ENCODE measurements at places on chromosomes 1 and 21.

DNA sequence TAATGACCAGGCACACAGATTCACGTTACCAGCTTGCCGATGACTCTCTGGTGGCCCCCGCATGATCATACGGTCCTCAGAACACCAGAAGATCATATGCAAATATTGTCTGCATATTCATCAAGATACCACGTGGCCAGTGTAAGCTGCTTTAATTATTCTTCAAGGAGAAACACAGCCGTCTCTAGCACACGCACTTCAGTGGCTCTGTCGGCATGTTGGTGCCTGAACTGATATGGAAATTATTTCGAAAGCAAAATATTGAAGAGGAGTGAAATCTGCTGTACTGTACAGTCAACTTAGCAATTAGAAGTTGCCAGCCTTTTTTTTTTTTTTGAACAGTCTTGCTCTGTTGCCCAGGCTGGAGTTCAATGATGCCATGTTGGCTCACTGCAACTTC lies 5.9 kb upstream of the KIF26B start:
- peaks cover 7% of the 10 kb centered on the region for H3K27me3 ChIP-seq
- H3K36me3 ChIP-seq = no peaks in the 10 kb centered on the region
- no peak overlapping the region for H3K27ac ChIP-seq
- no peak for DNase-seq
- peaks cover 4% of the 10 kb centered on the region for H3K4me1 ChIP-seq
- no peak overlapping the region for H3K4me3 ChIP-seq

- no peak overlapping the region for H3K4me3 ChIP-seq
- DNase-seq = no peak
- no peaks in the 10 kb centered on the region for H3K36me3 ChIP-seq
- H3K4me1 ChIP-seq = no peaks in the 10 kb centered on the region
Observed at GRCh38 chr1:159334797-159335196, 32.7 kb downstream of the FCER1A start.

DNA sequence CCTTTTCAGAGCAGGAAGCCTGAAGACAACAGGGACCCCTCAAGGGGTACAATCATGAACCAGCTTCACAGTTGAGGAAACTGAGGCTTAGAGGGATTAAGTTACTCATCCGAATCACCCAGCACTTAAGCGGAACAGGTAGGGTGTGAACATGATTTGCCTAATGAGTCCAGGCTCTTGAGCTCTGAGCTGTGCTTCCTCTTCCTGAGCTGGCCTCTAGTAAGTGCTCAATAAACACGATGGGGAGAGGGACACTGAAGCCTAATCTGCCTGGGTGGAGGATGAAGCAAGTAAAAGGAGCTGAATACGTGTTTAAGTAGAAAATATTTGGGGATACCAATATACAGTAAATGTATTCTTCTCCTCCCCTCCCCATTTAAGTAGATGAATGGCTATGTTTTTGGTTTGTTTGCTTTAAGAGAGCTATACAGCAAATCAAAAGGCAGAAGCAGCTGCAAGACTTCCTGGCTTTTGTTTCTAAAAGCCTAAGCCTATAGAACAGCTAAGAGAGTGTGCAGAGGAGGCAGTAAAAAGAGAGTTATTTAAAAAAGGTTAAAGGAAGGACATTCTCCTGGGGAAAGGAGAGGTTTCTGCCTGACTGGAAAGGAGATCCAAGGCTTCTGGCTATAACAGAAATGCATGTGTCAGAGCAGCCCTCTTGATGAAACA lies 20.5 kb downstream of the STPG1 start:
- no peak overlapping the region for H3K27ac ChIP-seq
- H3K36me3 ChIP-seq = no peaks in the 10 kb centered on the region
- H3K27me3 ChIP-seq = no peaks in the 10 kb centered on the region
- no peak overlapping the region for H3K4me3 ChIP-seq

DNA sequence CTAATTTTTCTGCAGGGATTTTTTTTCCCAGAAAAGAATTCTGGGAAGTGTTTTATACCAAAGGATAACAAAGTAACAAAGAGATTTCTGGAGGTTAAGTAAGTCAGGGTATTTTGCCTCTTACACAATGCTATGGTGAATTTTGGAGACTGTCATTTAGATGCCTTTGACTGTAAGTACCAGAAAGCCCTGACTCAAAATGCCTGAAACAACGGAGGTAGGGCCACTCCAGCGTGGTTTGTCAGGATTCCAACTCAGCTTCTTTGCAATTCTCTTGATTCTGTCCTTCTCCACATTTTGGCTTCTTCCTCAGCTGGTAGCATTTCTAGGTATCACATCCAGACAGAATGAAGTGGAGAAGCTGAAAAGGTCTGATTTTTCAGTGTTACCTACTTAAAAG lies 106.5 kb downstream of the UCHL5 start:
- no peaks in the 10 kb centered on the region for H3K36me3 ChIP-seq
- H3K4me1 ChIP-seq = no peaks in the 10 kb centered on the region
- no peak for DNase-seq
- no peak overlapping the region for H3K4me3 ChIP-seq
- no peak overlapping the region for H3K27ac ChIP-seq

DNA sequence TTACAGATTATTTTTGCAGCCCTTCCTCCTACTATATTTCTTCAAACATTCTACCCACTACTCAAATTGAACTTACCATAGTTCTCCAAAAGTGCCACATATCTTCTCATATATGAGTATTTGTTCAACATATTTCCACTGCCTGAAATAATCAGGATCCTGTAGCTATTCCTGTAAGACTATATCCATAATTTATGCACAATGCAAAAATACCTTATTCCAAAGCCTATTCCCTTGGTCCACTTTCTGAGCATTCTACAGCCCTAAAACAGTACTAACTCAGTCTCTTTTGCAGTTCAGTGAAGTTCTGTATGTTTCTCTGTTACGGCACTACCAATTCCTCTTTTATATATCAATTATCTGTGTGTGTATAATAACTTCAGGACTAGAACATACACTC lies 1283.7 kb upstream of the ADGRL2 start:
- H3K4me1 ChIP-seq = no peaks in the 10 kb centered on the region
- no peak overlapping the region for H3K27ac ChIP-seq
- H3K27me3 ChIP-seq = no peaks in the 10 kb centered on the region
- no peaks in the 10 kb centered on the region for H3K36me3 ChIP-seq

- peaks cover 4% of the 10 kb centered on the region for H3K4me1 ChIP-seq
- no peaks in the 10 kb centered on the region for H3K27me3 ChIP-seq
- H3K4me3 ChIP-seq = no peak overlapping the region
- H3K27ac ChIP-seq = no peak overlapping the region
- DNase-seq = no peak
Observed at GRCh38 chr1:91684481-91685196, 184.0 kb downstream of the CDC7 start.

GRCh38 chr1:12177999-12178441 lies 11.2 kb downstream of the TNFRSF1B start:
- no peaks in the 10 kb centered on the region for H3K27me3 ChIP-seq
- H3K4me3 ChIP-seq = no peak overlapping the region
- H3K36me3 ChIP-seq = no peaks in the 10 kb centered on the region
- H3K27ac ChIP-seq = no peak overlapping the region

- no peak for DNase-seq
- H3K4me1 ChIP-seq = no peaks in the 10 kb centered on the region
- H3K27ac ChIP-seq = no peak overlapping the region
- H3K4me3 ChIP-seq = no peak overlapping the region
Observed at GRCh38 chr1:173093691-173094445, 43.1 kb upstream of the TNFSF18 start.

- H3K36me3 ChIP-seq = no peaks in the 10 kb centered on the region
- no peak overlapping the region for H3K27ac ChIP-seq
- no peaks in the 10 kb centered on the region for H3K27me3 ChIP-seq
- DNase-seq = no peak
- no peak overlapping the region for H3K4me3 ChIP-seq
- H3K4me1 ChIP-seq = no peaks in the 10 kb centered on the region
Observed at GRCh38 chr1:235295902-235296350, 32.1 kb downstream of the ARID4B start.

DNA sequence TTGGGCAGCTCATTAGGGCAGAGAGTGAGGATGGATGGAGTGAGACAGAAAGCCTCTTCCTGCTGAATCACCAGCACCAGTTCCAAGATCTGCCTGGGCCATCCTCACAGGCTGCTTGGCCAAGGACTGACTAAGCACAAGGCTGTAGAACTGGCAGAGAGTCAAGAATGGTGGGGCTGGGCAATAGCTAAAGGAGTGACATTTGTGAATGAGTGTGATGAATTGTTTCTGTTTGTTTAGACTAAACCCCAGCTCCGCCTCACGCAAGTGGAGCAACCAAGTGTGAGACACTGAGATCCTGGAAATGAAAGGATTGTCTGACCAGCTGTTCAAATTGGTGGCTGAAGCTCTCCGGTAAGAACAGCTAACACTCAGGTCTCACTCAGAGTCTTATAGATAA lies 38.6 kb downstream of the BRINP2 start:
- H3K4me1 ChIP-seq = no peaks in the 10 kb centered on the region
- peaks cover 8% of the 10 kb centered on the region for H3K27me3 ChIP-seq
- no peak for DNase-seq
- H3K36me3 ChIP-seq = no peaks in the 10 kb centered on the region
- H3K27ac ChIP-seq = no peak overlapping the region
- H3K4me3 ChIP-seq = no peak overlapping the region

GRCh38 chr1:183914276-183914675 lies 109.4 kb downstream of the RGL1 start:
- no peaks in the 10 kb centered on the region for H3K4me1 ChIP-seq
- H3K27me3 ChIP-seq = no peaks in the 10 kb centered on the region
- no peak for DNase-seq
- H3K36me3 ChIP-seq = no peaks in the 10 kb centered on the region
- H3K4me3 ChIP-seq = no peak overlapping the region

DNA sequence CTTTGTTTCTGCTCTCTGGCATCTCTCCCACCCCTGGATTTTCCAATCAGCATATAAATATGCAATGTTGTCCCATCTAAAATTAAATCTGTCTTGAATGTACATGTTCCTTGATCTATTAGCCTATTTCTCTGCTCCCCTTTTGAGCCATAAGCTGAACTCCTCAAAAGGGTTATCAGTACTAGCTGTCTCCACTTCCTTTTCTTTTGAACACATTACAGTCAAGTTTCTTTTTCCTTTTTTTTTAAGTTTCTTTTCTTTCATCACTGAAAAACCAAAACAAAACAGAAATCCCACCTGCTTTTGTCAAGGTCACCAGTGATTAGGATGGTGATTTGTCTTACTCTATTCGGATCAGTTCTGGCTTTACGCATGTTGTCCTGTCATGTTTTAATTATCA lies 29.3 kb downstream of the XCL2 start:
- H3K27ac ChIP-seq = no peak overlapping the region
- DNase-seq = no peak
- H3K4me1 ChIP-seq = no peaks in the 10 kb centered on the region
- no peak overlapping the region for H3K4me3 ChIP-seq
- no peaks in the 10 kb centered on the region for H3K36me3 ChIP-seq

GRCh38 chr1:32716312-32717148 lies 14.0 kb upstream of the SYNC start:
- peaks cover 3% of the 10 kb centered on the region for H3K4me1 ChIP-seq
- H3K27me3 ChIP-seq = no peaks in the 10 kb centered on the region
- no peak overlapping the region for H3K27ac ChIP-seq
- no peaks in the 10 kb centered on the region for H3K36me3 ChIP-seq
- peak; percentile 98 for DNase-seq

GRCh38 chr1:41752514-41753170 lies 166.1 kb downstream of the HIVEP3 start:
- DNase-seq = no peak
- no peaks in the 10 kb centered on the region for H3K27me3 ChIP-seq
- H3K4me1 ChIP-seq = no peaks in the 10 kb centered on the region
- no peak overlapping the region for H3K4me3 ChIP-seq

DNA sequence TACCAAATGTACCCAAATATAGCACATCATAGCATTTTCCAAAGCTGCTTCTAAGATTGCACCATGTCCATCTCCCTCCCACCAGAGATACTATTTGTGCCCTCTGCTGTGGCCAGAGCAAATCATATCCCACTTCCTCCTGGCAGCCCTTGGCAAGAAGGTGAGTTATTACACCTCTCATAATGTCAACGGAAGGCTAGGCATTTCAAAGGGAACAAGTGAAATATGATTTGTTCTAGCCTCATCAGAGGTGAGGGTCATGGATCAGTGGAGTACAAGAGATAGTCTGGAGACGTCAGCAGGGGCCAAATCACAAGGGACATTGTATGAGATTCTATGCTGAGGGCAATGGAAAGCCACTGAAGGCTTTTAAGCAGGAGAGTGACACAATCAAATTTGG lies 90.2 kb upstream of the BCAR3 start:
- peaks cover 6% of the 10 kb centered on the region for H3K4me1 ChIP-seq
- H3K27me3 ChIP-seq = no peaks in the 10 kb centered on the region
- no peak for DNase-seq

- H3K4me3 ChIP-seq = no peak overlapping the region
- H3K27me3 ChIP-seq = no peaks in the 10 kb centered on the region
- DNase-seq = no peak
- H3K27ac ChIP-seq = no peak overlapping the region
- H3K36me3 ChIP-seq = no peaks in the 10 kb centered on the region
Observed at GRCh38 chr1:229629261-229629660, 3.2 kb downstream of the URB2 start.

DNA sequence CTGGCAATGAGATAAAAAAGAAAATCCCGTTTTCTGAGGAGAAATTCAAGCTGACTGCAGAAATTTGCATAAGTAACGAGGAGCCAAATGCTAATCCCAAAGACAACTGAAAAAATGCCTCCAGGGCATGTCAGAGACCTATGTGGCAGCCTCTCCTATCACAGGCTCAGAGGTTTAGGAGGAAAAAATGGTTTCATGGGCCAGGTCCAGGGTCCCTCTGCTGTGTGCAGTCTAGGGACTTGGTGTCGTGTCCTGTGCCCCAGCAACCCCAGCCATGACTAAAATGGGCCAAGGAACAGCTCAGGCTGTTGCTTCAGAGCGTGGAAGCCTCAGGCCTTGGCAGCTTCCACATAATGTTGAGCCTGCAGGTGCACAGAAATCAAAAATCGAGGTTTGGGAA lies 456.5 kb downstream of the DPYD start:
- no peak overlapping the region for H3K27ac ChIP-seq
- no peaks in the 10 kb centered on the region for H3K36me3 ChIP-seq
- no peak overlapping the region for H3K4me3 ChIP-seq
- no peak for DNase-seq

DNA sequence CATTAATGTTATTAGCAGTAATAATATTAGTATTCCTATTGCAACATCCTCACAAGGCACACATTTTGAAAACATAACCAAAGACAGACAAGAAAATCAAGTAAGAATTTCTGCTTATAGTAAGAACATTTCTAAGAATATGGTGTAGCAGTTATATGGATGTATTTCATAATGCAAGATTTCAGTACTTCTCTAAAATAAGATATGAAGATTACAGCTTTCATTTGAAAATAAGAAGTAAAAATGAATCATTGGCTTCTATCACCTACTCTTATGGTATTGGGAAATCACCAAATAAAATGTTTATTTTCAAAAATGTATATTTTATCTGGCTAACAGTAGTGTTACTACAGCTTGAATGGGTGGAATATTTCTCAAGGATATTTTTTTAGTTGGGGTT lies 103.8 kb upstream of the USP25 start:
- H3K4me1 ChIP-seq = peaks cover 1% of the 10 kb centered on the region
- H3K27me3 ChIP-seq = no peaks in the 10 kb centered on the region
- H3K36me3 ChIP-seq = no peaks in the 10 kb centered on the region
- no peak for DNase-seq
- H3K27ac ChIP-seq = no peak overlapping the region
